ENCODE measurements at places on chromosomes 2 and 18. TPM values are rescaled to one million over a fixed set of nuclear protein-coding genes. Genes with fewer than 3 reads are reported as not detected.

The CHN1 gene
- 23.9 TPM for total RNA-seq

DNA sequence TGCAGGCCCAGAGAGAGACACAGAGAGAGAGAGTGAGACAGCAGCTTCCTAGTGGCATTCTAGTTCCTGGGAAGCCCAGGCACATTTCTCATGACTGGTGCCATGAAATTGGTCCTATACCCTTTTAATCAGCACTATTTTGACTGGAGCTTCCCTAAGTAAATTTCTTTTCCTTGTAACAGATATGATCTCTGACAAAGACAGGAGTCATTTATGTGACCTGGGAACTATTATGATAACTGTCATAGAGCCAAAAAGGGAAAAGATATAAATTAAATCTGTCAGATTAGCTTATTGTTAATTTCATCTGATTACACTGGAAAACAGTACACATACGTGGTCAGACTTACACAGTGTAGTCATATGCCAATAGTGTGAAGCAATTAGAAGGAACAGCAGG, 161.3 kb upstream of the HNRNPA3 start:
- no peak for DNase-seq

The IHH gene
- total RNA-seq, result not detected

DNA sequence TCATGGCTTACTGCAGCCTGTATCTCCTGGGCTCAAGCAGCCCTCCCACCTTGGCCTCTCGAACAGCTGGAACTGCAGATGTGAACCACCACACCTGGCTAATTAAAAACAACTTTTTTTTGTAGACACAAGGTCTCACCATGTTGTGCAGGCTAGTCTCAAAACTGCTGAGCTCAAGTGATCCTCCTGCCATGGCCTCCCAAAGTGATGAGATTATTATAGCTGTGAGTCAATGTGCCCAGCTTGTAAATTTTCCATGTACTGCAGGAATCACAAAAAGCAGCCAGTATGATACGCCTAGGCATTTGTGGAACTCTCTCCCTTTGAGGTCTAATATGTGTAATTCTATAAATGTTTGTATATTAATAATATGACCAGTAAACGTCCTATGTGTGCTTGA, 59.9 kb downstream of the MSH6 start:
- no peak for DNase-seq
